ENCODE measurements at places on chromosomes 4 and X. TPM values are rescaled to one million over a fixed set of nuclear protein-coding genes. Genes with fewer than 3 reads are reported as not detected.
A peak's percentile ranks its signal among the peaks of the same experiment; 100 is the strongest.

- DNase-seq: no peak
- H3K4me1 ChIP-seq: no peaks in the 10 kb centered on the region
- H3K27ac ChIP-seq: no peak overlapping the region
- H3K27me3 ChIP-seq: no peaks in the 10 kb centered on the region
- no peak overlapping the region for H3K4me3 ChIP-seq
Observed at GRCh38 chr4:86106475-86106874, 253.4 kb downstream of the MAPK10 start.

- H3K27ac ChIP-seq: no peak overlapping the region
- no peaks in the 10 kb centered on the region for H3K36me3 ChIP-seq
- no peaks in the 10 kb centered on the region for H3K4me1 ChIP-seq
Observed at GRCh38 chr4:12041828-12042227, 613.1 kb upstream of the HS3ST1 start.

GRCh38 chrX:5726224-5726623 lies 502.4 kb downstream of the NLGN4X start:
- no peak overlapping the region for H3K4me3 ChIP-seq
- no peaks in the 10 kb centered on the region for H3K4me1 ChIP-seq
- H3K27me3 ChIP-seq: no peaks in the 10 kb centered on the region
- no peak overlapping the region for H3K27ac ChIP-seq

DNA sequence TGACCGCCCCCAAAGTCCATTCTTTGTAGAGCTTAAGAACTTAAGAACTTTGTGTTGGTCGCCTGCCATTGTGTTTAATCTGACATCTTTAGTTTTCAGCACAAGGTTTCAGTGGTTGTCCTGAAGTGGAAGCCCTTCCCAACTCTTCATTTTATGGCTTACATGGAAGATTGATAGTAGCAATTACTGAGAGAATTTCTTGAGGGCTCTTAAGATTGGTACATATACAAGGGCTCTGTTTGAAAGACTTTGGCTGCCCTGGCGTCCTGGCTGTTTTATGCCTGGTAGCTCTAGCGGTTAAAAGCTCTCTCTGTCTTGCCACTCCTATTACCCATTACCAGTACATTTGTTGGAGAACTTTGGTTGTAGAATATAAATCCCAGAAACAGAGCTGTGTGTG lies 75.0 kb downstream of the KDM6A start:
- no peaks in the 10 kb centered on the region for H3K36me3 ChIP-seq
- H3K4me1 ChIP-seq: no peaks in the 10 kb centered on the region
- H3K27ac ChIP-seq: no peak overlapping the region
- no peaks in the 10 kb centered on the region for H3K27me3 ChIP-seq
- no peak for DNase-seq
- H3K4me3 ChIP-seq: no peak overlapping the region

DNA sequence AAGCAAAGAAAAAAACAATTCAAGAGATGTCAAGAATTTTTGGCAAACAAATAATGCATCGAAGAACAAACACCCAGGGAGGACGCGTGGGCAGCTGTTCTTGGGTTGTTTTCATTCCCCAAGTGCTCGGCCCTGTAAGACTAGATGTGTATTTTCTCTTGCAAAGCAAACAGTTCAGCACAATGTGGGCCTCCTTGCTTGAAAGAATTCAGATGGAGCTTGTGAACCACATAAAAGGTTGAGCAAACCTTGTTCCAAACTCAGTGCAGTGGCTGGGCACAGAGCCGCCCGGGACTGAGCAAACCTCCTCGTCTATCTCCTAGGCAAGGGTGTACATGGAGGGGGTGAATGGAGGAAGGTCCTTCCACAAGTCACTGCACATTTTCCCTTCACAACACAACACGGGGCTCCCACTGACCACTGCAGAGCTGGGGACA lies 82.4 kb downstream of the HTRA3 start:
- H3K36me3 ChIP-seq: no peaks in the 10 kb centered on the region
- no peak for DNase-seq
- no peaks in the 10 kb centered on the region for H3K4me1 ChIP-seq
- H3K27me3 ChIP-seq: no peaks in the 10 kb centered on the region
- no peak overlapping the region for H3K27ac ChIP-seq

DNA sequence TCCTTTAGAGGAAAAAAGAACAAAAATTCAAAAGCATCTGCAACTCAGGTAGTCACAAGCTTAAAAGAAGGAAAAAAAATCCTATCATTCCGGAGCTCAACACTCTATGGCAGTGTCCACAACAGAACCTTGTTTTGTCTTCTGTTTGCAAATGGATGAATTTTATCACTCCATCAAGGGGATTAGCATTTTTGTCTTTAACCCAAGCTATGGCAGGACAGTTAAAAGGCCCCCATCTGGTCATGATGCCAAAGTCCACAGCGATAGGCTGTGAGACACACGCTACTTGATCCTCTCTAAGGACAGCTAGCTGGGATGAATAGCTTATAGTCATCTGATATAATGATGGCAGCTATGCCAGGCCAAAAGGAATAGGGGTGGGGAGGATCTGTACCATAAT lies 16.6 kb downstream of the AMER1 start:
- no peak overlapping the region for H3K4me3 ChIP-seq
- DNase-seq: no peak
- no peak overlapping the region for H3K27ac ChIP-seq
- no peaks in the 10 kb centered on the region for H3K27me3 ChIP-seq
- no peaks in the 10 kb centered on the region for H3K36me3 ChIP-seq
- no peaks in the 10 kb centered on the region for H3K4me1 ChIP-seq

DNA sequence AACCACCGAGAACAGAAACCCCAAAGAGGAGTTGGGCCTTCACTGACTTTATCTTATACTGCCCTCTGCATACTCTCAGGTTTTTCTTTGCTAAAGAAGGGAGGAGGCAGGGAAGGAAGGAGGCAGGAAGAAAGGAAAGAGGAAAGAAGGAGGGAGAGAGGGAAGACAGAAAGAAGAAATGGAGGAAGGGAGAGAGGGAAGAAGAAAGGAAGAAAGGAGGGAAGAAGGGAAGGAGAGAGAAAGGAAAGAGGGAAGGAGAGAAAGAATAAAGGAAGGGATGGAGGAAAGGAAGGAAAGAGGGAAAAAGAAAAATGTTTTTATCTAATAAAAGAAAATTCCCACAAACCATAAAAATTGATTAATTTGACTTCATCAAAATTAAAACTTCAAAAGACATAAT lies 294.6 kb downstream of the PTTG2 start:
- no peak for DNase-seq
- no peak overlapping the region for H3K4me3 ChIP-seq
- H3K27ac ChIP-seq: no peak overlapping the region
- H3K4me1 ChIP-seq: no peaks in the 10 kb centered on the region

GRCh38 chrX:119502727-119503483 lies 34.7 kb downstream of the SLC25A5 start:
- no peaks in the 10 kb centered on the region for H3K36me3 ChIP-seq
- no peaks in the 10 kb centered on the region for H3K27me3 ChIP-seq
- peak overlapping the region; percentile 50 for H3K27ac ChIP-seq
- peak; percentile 17 for DNase-seq
- H3K4me1 ChIP-seq: peaks cover 20% of the 10 kb centered on the region
- H3K4me3 ChIP-seq: no peak overlapping the region

DNA sequence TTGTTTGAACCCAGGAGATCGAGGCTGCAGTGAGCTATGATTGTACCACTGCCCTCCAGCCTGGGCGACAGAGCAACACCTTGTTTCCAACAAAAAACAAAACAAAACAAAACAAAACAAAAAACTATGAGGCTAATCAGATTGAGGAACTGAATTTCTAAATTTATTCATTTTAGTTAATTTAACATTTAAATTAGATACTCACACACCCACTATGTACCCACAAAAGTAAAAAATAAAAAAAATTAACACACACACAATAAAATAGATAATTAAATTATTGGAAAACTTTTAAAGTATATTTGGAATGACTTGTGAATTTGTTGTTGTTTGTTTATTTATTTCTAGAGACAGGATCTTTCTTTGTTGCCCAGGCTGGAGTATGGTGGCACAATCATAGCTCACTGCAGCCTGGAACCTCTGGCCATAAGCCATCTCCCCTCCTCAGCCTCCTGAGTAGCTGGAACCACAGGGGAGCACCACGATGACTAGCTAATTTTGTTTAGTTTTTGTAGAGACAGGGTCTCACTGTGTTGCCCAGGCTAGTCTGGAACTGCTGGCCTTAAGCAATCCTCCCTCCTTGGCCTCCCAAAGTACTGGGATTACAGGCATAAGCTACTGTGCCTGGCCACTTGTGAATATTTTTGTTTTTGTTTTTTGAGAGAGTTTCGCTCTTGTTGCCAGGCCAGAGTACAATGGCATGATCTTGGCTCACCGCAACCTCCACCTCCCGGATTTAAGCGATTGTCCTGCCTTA lies 9.8 kb upstream of the ZNF157 start:
- H3K27ac ChIP-seq: no peak overlapping the region
- H3K4me3 ChIP-seq: no peak overlapping the region
- DNase-seq: no peak

The FAM47A gene
- not detected for total RNA-seq

The CCDC120 gene
- total RNA-seq: 11.0 TPM

The POF1B gene
- 0.46 TPM for total RNA-seq

The SPANXC gene
- total RNA-seq: not detected

The GLA gene
- total RNA-seq: 40.1 TPM
